ENCODE measurements at places on chromosomes 5 and 9. TPM values are rescaled to one million over a fixed set of nuclear protein-coding genes. Genes with fewer than 3 reads are reported as not detected.

The UAP1L1 gene
- 0.41 TPM for total RNA-seq

DNA sequence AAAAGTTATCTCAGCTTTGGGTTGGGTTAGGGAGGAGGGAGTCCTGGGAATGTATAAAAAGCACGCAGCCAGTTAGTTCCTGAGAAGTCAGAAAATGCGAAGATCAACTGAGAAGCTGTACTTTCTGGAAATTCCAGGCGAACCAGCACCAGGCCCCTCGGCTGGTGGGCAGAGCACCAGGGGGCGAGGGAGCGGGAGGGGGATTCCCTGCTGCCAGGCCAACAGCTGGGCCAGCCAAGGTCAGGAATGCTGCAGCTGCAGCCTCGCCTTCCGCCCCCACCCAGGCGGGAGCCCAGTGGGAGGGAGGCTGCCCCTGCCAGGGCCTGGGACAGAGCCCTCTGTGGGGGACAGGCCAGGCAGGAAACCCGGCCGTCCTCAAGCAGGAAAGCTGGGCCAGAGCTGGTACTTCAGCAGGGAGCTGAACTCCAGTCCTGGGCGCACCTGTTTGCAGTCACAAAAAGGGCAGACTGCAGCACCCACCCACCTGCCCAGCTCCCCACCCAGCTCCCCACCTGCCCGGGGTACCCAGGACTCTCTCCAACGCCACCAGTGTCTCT lies 35.5 kb downstream of the VAV2 start:
- no peak for DNase-seq

The INSYN2B gene
- 0.82 TPM for total RNA-seq

- DNase-seq: no peak
These were observed 1.6 kb downstream of the SREK1IP1 start for GRCh38 chr5:64766941-64767340.

The SAP30L gene
- total RNA-seq: 17.9 TPM
